ENCODE measurements at places on chromosomes 1 and 21.

GRCh38 chr1:109497449-109498160, 3.7 kb downstream of the CYB561D1 start:
- no peak for DNase-seq

- no peak for DNase-seq
Observed at GRCh38 chr1:165635329-165635728, 4.3 kb downstream of the MGST3 start.

GRCh38 chr1:75672528-75673393, 51.7 kb upstream of the ACADM start:
- DNase-seq, result no peak

DNA sequence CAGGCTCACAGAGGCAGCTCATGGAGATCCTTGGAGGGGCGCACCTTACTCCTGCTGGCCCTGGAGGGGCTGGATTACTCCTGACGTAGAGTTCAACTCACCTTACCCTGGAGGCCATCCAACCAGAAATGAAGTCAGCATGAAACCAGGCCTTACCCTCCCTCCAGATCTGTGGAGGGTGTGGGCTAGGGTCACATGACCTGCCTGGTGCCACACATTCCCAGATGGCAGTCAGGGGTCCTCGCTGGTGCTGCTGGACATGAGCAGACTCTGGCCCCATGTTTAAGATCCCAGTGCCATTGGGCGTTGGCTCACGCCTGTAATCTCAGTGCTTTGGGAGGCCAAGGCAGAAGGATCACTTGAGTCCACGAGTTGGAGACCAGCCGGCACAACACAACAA, 4.5 kb downstream of the C21orf58 start:
- no peak for DNase-seq

- no peak for DNase-seq
Observed at GRCh38 chr1:58307431-58307830, 239.1 kb downstream of the OMA1 start.

All from head of caudate nucleus (tissue), 42 donors.